ENCODE measurements at places on chromosomes 6 and 20. TPM values are rescaled to one million over a fixed set of nuclear protein-coding genes. Genes with fewer than 3 reads are reported as not detected.

GRCh38 chr6:150712505-150713252 is 113.0 kb downstream of the PLEKHG1 start:
- DNase-seq: no peak

WFDC5 gene
- total RNA-seq: not detected

- no peak for DNase-seq
Measured at GRCh38 chr6:21582651-21583050, 10.9 kb upstream of the SOX4 start.

DNA sequence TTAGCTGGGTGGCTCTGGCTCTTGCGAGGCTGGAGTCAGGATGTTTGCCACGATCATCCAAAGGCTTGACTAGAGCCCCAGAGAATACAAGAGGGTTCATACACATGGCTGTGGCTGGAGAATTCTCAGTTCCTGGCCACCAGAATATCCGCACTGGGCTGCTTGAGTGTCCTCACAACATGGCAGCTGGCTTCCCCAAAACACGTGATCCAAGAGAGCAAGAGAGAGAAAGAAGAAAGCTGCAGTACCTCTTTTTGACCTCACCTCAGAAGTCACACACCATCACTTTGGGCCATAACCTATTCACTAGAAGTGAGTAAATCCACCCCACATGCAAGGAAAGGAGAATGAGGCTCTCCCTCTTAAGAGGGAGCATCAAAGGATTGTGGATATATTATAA is 21.5 kb upstream of the BPIFB1 start:
- no peak for DNase-seq

IL17F gene
- not detected for total RNA-seq

All from GM12878 (cell line).